ENCODE measurements at places on chromosomes 4 and X.

DNA sequence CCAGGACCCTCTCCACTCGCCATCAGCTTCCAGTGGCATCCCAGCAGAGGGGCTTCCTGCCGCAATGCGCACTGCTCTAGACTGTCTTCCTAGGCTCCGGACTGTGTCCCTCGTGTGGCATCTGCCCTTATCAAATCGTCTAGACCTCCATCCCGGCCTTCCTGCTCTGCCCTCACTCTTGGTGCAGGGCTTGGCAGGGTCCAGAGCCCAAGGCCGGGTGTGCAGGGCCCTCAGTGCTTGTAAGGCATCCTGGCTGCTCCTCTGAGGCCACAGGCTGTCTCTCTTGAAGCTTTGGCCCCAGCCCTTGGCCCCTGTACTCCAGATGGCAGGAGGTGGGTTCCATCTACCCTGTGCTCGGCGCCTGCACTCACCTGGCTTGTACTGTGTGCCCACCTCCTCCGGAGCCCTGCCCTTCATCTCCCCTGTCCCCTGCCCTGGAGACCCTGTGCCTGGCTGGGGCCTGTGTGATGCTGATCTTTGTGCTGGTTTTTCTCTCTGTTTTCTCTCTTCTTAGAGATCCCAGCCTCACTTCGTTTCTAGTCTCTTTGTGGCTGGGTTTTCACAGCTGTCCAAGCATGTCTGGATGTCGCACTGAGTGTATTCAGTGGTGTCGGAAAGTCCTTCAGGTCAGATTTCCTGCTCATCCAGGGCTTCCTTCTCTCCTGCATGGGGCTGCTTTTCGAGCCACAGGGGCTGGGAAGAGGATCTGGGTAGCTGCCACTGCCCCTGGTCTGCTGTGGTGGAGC is 3.7 kb upstream of the TREX2 start:
- no peak for DNase-seq

- no peak for DNase-seq
These were observed 740.1 kb upstream of the PITX2 start for GRCh38 chr4:111362941-111363361.

GRCh38 chr4:116027311-116027710 is 913.9 kb upstream of the NDST4 start:
- no peak for DNase-seq

DNA sequence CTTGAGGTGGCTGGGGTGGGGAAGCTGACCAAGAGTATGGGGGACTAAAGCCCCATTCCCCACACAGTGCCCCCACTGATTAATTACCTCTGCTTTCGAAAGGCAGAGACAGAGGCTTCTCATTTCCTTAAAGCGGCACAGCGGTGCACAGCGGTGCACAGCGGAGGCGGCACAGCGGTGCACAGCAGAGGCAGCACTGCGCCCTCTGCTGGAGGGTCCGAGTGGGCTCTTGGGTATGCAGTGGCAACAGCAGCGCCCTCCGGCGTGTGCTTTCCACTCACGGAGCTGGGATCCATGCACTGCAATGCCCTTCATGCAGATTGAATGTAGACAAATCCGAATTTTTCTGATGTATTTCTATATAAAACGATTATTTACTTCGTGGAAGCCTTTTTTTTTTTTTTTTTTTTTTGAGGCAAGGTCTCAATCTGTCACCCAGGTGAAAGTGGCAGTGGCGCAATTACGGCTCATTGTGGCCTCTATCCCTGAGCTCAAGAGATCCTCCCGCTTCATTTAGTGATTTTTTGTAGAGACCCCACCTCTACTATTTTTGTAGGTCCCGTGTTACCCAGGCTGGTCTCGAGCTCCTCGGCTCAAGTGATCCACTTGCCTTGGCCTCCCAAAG is 19.7 kb upstream of the PRPS2 start:
- DNase-seq: peak; percentile 83

- DNase-seq: no peak
These were observed 37.3 kb downstream of the PSAPL1 start for GRCh38 chr4:7397206-7398103.

All from T-helper 1 cell (primary cell).